ENCODE measurements at places on chromosomes 5 and 9.

- no peak for DNase-seq
Observed at GRCh38 chr5:90558344-90559192, at the start of gene ADGRV1. Gene ADGRV1, plus strand, starts transcription at chr5:90558797. Its CDS starts 99 bp downstream, at chr5:90558896.

GRCh38 chr9:134139081-134139480 is 3.2 kb downstream of the WDR5 start:
- DNase-seq: no peak

DNA sequence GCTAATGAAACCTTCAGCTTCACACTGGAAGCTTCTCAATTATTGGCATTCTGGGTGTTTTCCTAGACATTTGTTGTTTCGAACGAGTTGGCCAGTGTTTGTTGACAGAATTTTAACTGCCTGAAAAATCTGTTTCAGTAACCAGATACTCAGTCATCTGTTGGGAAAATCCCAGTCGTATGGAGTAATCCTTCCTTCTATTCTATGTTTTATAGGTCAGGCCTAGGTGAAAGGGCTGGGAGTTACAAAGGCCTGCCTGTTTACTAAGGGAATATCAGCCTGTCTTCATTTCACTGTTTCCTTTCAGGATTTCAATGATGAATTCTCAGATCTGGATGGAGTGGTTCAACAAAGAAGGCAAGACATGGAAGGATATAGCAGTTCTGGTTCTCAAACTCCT is 59.9 kb downstream of the GRAMD2B start:
- no peak for DNase-seq

DNA sequence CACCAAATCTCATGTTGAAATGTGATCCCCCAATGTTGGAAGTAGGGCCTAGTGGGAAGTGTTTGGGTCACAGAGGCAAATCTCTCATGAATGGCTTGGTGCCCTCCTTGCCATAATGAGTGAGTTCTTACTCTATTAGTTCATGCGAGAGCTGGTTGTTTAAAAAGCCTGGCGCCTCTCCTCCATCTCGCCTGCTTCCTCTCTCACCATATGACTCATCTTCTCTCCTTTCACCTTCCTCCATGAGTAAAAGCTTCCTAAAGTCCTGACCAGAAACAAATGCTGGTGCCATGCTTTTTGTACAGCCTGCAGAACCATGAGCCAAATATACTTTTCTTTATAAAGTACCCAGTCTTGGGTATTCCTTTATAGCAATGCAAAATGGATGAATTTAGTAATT is 20.9 kb upstream of the ARHGAP26 start:
- DNase-seq: no peak

- DNase-seq: no peak
Observed at GRCh38 chr5:141512911-141513626, 24.2 kb downstream of the PCDHGC5 start.

GRCh38 chr5:158013303-158013702 is 154.4 kb upstream of the CLINT1 start:
- DNase-seq: no peak

- no peak for DNase-seq
Observed at GRCh38 chr9:98288881-98289280, 33.4 kb upstream of the TBC1D2 start.

- no peak for DNase-seq
Observed at GRCh38 chr5:16542236-16542635, 74.6 kb downstream of the RETREG1 start.

DNA sequence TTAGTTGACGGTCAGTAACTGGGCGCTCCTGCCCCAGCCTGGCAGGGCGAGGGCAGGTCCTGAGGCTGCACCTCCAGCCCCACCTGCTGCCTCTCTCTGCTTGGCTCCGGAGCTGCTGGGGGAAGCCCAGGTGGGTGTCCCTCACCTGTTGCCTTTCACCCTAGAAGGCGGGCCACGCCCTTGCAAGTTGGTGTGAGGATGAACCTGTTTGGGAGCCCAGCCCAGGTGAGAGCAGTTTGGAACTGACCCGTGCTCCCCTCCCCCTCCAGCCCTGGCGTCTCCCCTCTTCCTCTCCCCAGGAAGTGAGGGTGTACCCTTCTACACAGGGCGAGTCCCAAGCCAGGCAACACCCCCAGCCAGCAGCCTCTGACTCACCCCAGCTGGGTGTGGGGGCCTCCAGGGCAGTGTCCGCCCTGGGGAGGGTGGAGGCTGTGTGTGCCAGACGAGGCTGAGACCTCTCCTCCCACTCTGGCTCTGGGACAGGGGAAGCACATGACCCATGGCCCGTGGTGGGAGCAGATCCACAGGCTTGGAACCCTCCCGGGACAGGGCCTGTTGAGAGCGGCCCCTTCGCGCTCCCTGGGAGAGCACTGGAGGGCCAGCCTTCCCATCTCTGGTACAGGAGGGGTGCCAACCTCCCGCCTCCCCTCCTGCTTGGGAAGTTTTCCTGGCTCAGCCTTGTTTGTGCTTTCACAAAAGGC is 10.4 kb downstream of the LRRC8A start:
- DNase-seq: no peak

DNA sequence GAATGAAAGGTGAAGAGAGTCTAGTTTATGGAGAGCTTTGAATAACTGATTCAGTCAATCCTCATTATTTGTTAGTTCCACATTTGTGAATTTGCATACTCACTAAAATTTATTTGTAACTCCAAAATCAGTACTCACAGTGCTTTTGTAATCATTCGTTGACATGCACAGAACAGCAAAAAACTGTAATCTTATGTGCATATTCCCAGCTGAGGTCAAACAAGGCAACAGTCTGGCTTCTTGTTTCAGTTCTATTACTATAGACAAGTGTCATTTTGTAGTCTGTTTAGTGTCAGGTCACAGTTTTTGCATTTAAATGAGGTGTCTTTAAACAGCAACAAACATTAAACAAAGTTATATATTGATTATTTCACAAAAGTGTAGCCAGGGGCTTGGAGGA is 142.5 kb downstream of the RNF180 start:
- no peak for DNase-seq

DNA sequence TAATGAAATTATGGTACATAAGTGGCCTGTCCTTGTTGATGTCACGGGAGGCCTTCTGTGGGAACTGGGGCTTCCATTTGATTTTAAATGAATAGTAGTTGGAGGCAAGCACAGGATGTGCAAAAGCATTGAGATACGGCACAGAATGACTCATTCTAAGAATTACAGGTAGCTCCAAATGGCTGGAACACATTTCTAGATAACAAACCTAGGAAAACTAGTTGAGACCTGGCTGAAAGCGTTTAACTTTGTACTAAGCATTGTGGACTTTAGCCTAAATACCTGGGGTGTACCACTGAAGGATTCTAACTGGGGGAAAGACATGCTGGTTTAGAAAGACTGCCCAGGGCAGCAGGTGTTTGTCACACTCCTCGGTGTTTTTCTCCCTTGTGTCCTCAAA is 9.4 kb downstream of the SKP2 start:
- DNase-seq: no peak

DNA sequence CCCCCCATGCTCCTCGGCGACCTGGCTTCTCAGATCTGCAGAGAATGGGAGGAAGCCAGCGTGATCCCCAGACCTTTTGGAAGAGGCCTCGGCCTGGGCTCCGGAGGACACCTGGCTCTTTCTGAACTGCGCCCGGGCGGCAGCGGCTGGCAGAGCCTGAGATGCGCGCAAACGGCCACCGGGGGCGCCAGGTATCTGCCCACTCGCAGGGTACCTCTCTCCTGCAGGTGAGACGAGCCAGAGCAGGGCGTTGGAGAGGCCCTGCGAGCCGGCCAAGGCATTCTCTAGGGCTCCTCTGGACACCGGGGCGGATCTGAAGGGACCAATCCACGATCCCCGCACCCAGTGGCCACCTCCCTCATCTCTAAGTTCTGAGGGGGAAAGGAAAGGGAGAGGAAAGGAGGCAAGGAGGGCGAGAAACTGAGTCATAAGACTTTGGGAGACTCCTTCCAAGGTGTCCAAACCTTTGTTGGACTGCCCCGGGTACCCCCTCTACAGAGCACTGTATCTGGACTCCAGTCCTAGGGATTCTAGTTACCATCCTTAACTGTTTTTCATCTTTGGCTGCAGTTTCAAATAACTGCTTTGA is 55.0 kb upstream of the SLC46A2 start:
- DNase-seq: no peak

DNA sequence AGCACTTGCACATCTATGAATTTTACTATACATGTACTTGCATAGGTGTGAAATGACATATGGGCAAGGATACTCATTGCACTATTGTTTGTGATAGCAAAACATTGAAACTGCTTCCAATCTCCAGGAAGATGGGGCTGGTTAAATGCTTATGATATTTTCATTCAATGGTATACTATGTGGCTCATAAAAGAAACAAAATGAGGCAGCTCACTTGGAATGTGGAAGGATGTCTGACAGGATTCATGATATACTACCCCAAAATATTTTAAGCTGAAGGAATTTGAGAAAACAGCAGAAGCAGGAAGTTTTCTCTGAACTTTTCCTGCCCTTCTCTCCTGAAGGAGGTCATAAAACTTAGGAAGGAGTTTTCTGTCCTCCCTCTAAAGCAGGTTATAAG is 99.6 kb upstream of the CAST start:
- DNase-seq: no peak

DNA sequence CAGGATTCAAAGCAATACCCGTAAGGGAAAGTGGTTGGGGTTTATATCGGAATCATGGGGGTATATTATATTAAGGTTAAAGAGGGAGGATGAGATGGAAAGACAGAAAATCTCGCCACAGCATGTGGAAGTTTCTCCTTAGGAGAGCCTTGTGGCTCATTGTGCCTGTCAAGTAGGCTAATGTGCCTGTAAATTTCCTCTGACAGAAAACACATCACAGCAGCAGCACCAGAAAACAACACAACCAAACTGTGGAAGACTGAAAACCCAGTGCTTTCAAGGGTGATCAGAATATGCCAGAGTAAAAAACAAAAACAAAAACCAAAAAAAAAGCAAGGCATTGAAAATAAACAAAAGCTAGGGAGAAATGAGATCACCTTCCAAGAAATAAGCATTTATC is 11.3 kb upstream of the MAN2A1 start:
- DNase-seq: no peak

DNA sequence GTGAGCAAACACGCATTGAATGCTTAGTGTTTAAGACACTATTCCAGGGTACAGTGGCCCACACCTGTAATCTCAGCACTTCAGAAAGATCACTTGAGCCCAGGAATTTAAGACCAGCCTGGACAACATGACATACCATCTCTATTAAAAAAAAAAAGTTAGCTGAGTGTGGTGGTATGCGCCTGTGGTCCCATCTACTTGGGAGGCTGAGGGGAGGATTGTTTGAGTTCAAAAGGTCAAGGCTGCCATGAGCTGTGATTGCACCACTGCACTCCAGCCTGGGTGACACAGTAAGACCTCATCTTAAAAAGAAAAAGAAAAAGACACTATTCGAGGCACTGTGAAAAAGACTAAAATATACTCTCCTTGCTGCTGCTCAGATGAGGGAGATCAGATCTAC is 240.7 kb downstream of the NR3C1 start:
- DNase-seq: no peak

- DNase-seq: no peak
Observed at GRCh38 chr5:78526049-78526525, 122.5 kb downstream of the LHFPL2 start.

Data from natural killer cell treated with Interleukin-12 subunit alpha and Interleukin-12 subunit beta and Interleukin-15 and Interleukin-18, amount 100 ng/mL, for 72 hours (primary cell).